NCI-H2081 treated with DMSO at 0.1 percent for 48 hours (cell line): ENCODE measurements at places on chromosomes 1 and 21.

DNA sequence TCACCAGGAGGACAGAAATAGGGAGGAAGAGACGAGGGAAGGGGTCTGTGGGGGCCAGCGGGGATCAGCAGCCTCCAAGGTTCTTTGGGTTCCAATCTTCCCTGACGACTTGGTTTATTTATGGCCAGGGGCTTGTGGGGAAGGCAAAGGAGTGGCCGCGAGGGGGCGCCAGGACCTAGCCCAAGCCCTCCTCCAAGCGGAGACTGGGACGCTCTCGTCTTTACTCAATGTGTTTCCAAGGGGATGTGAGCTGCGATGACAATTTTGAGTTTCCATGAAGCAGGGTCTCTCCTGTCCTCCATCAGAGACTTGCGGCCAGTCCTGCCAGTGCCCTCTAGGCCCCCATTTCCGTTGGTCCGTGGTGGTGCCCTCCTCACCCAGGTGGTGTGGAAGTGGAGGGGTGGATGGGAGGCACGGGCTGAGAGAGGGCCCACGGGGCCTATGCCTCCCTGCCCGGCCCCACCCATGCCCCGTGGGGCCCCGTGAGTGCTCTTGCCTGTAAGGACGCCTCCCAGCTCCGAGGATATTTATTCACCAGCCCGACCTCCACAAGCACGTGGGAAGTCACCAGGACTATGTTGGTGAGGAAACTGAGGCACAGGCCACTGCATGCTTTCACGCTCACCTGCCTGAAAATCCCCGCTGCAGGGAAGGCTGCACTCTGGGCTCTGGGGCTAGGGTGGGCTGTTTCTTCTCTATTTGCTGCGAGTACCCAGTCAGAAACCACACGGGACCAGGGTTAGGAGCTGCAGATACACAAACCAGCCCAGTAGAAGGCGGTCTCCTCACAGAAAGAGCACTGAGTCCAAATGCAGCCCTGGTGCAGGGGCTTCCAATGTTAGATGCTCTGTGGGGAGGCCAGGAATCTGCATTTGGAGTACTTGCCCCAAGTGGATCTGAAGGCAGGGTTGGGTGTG is 26.5 kb downstream of the DMRTB1 start:
- DNase-seq = no peak

DNA sequence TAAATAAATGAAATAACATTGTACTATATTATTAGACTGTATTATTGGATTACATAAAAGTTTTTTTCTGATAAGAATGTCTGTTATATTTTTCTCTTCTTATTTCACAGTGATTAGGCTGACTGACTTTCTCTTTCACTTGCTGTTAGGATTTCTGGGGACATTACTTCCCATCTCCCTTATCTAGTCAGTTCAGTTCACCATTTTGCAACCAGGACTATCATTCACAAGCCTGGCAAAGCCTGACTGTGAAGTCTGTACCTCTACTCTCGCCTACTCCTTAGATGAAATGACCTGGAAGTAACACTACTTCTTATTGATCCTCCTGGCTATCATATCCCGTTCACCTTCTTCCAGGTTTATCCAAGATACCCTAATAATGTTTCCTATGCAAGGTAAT is 676.6 kb downstream of the USP25 start:
- no peak for DNase-seq

GRCh38 chr1:167467126-167467710 is 51.1 kb downstream of the CD247 start:
- DNase-seq = no peak

- no peak for DNase-seq
These were observed 544.8 kb upstream of the ADGRL4 start for GRCh38 chr1:79551321-79551720.

DNA sequence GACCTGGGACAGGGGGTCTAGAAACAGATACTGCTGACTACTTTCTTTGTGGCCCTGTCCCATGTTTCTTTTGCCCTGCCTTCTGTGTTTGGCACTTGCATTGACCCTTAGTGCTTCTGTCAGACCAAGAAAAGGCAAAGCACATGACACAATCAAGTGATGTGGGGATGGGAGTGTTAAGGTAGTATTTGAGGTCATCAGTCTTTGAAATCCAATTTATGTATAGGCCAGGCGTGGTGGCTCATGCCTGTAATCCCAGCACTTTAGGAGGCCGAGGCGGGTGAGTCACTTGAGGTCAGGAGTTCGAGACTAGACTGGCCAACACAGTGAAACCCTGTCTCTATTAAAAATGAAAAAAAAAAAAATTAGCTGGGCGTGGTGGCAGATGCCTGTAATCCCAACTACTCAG is 26.0 kb downstream of the SERBP1 start:
- no peak for DNase-seq

- DNase-seq = no peak
These were observed 87.0 kb upstream of the RUNX1 start for GRCh38 chr21:35136106-35136505.

DNA sequence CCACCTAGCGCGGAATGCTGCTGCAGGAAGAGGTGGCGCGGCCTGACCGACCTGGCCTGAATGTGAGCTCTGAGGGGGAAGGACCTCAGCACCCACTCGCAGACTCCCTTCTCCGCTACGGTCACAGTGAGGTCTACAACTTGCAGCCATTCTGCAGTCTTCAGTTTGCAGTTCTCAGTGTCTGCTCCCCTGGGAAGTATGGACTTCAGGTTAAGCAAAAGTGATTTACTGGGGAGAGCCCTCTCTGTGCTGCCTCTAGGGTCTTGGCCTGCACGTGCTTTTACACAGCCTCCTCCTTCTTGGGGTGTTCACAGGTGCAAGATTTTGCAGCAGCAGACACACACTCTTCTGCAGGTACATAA is 296.0 kb downstream of the OMA1 start:
- no peak for DNase-seq

DNA sequence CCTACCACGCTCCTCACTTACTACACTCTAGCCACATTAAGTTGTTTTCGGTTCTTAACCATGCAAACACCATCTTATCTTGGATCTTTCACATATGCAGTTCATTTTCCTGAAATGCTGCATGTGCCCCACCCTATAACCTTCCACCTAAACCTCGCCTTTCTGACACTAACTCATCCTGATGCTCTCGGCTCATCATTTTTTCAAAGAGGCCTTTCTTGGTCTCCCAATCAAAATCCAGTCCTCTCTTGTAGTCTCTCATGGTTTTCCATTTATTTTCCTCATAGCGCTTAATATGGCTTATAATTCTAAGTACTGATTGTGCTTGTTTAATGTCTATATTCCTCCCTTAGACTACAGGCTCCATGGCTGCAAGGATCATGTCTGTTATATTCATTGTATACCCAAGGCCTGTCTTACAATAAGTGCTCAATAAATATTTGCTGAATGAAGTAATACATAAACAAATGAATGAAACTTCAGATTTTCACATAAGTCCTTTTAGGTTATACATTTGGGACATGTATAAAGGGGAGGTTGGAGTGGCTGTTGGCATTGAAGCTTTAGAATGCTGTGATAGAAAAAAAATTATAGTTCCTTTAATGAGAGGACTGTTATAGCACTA is 79.2 kb upstream of the CDC42BPA start:
- DNase-seq = no peak

DNA sequence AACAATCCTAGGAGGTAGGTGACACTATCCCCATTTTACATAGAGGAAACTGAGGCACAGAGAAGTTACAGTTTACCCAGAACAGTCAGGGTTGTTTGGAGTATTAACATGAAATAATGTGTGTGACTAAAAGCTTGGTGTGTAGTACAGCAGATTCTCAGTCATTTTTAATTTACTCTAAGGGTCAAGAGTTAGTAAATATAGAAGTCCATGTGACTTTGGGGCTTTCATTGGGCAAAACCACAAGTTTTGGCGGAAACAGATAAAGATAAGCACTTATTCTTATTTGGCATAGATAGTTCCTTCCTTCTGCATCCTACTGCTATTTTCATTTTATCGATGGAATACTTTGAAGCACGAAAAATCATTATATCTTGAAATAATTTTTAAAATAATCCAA is 128.5 kb downstream of the DNM3 start:
- DNase-seq = no peak

GRCh38 chr1:6475381-6476133 is 9.6 kb upstream of the TNFRSF25 start:
- no peak for DNase-seq

- DNase-seq = no peak
These were observed 160.5 kb downstream of the LRRC7 start for GRCh38 chr1:69728206-69728605.

- DNase-seq = no peak
These were observed 53.8 kb upstream of the SGIP1 start for GRCh38 chr1:66480162-66480561.

- no peak for DNase-seq
These were observed 483 bp downstream of the CHML start for GRCh38 chr1:241639623-241640148.

- no peak for DNase-seq
These were observed 103.1 kb downstream of the ST6GALNAC3 start for GRCh38 chr1:76177615-76178014.

DNA sequence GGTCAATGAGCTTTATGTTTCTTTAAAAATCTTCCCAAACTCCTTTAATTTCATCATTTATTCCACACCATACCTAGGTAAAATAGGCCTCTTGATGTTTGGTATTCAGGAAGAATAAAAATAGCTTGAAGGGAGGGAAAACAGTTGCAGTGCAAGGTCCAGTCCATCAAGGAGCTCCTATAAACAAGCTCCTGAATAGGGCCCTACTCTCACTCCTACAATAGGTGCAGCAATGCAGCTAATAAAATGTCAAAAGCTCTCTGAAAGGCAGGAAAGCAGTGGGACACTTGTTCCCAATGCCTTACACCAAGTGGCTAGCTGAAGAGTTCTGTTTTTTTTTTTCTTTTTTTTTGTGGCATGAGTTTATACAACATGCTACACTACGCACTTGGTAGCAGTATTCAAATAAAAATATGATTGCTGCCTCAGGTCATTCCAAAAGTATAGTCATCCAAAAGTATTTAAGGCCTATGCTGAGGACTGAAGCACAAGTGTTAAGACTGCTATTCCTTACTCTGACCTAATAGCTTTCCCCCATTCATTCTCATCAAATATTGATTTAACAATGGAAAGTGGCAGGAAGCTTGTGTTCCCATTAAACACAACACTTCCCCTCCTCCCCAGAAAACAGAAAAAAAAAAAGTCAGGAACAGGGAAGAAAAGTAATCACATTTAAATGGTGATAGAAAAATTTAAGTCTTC is 9.8 kb downstream of the TEX38 start:
- DNase-seq = no peak

GRCh38 chr1:3319874-3320245 is 134.6 kb upstream of the ARHGEF16 start:
- no peak for DNase-seq

DNA sequence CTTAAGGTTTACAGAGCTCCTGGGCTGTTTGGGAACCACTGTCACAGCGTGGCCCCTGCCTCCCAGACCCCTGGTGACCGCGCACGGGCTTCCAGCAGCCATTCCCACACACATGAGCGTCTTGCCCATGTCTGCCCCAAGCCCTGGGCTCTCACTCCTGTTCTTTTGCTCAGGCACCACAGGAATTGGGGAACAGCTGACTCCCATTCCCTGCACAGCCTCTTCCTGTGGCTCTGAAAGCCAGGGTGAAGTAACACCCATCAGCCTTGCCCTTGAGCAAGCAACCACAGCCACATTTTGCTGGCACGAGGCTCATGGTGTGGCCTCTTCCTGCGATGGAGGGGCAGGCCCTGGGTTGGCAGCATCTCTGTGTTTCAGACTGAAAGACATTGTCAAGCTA is 14.3 kb upstream of the GPR157 start:
- no peak for DNase-seq

- DNase-seq = no peak
These were observed 6.3 kb upstream of the RSBN1 start for GRCh38 chr1:113818578-113818977.

DNA sequence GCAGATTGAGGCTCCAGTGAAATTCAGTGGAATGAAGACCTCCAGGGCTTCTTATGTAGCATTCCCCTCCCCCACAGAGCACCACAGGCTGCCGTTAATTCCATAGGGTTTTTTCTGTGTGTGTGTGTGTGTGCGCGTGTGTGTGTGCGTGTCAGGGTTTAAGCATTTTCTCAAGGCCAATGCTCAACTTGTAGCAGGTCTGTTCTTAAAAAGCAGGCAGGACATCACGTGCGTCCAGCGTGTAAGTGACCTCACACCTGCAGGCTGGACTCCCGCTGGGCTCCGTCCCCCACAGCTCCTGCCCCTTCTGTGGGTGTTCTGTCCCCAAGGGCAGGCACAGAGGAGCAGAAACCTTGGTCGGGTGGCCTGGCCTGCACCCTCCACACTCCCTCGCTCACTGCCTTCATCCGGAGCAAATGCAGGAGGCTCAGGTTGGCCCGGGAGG is 5.3 kb downstream of the PRDM16 start:
- no peak for DNase-seq

DNA sequence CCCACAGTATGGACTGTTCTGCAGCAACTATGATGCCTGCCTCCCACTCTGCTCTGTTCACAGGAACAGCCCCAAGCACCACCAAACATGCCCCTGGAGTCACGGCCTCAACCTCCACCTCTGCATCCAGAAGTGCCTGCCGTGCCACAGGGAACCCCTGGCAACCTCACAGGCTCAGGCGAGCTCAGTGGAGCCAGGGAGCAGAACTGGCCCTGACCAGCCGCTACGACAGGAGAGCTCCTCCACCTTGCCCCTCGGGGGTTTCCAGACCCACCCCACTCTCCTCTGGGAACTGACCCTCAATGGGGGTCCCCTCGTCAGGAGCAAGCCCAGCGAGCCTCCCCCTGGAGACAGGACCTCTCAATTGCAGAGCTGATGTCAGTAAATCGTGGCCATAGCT is 13.0 kb downstream of the MRAP start:
- no peak for DNase-seq

- DNase-seq = no peak
These were observed 52.1 kb downstream of the FMO4 start for GRCh38 chr1:171366085-171366484.

GRCh38 chr1:117681901-117682250 is 76.0 kb downstream of the TENT5C start:
- no peak for DNase-seq

DNA sequence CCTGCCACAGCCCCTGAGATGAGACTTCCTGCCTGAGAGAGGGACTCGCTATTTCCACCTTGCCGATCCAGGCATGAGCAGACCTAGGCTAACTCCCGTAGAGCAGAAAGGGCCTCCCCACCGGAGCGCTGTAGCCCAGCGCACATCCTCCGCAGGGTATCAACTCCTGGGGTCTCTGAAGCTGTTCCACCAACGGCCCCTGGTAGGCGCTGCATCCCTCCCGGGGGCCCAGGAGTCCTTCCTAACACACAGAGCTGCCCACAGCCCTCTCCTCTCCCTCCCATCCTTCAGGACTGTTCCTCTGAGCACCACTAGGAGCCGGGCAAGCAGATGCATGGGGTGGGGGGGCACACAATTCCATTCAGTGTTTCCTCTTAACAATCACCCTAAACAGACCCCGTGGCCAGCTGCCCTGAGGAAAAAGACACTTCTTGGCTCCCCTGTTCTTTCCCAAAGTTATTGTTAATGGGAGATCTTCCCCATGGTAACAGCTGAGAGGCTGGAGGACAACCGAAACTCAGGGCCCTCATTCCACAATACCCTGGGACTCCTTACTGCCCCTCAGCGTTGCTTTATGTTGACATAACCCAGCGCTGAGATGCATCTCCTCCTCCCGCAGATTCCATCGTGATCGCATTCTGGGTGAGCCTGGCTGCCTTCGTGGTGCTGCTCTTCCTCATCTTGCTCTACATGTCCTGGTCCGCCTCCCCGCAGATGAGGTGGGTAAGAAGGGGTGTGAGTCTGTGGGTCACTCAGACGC is 7.5 kb downstream of the MRAP start:
- no peak for DNase-seq
